Stimulated activated CD4-positive, alpha-beta T cell treated with anti-CD3 and anti-CD28 coated beads, Interleukin-1b, Interleukin-23, amount 100 ng/mL, for 1 hour (primary cell): ENCODE measurements at places on chromosomes 4 and X.

DNA sequence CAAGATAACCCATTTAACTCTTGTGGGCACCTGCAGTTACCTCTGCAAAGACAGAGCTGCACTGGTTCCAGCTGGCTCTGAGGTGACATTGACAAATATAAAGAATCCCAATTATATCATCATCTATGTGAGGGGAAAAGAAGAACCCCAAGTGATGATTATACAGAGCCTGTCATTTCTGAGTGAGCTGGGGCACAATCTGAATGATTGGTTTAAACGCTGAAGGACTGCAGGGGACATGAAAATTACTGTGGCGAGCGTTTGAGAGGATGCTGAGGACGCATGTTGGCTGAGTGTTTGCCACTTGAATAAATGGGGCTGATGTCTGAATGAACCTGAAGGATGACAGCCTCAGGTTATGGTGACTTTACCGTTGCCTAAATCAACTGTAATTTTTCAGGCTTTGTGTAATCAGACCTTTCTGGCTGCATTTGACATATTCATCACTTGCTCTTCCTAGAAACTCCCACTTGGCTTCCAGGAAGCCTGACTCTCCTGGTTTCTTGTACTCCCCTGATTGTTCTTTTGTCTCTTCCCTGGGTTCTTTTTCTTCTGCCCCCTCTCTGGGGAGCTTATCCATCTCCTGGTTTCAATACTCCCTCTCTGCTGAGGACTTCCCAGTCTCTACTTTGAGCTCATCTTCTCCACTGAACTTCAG lies 4.1 kb upstream of the HSD17B10 start:
- DNase-seq, result no peak

DNA sequence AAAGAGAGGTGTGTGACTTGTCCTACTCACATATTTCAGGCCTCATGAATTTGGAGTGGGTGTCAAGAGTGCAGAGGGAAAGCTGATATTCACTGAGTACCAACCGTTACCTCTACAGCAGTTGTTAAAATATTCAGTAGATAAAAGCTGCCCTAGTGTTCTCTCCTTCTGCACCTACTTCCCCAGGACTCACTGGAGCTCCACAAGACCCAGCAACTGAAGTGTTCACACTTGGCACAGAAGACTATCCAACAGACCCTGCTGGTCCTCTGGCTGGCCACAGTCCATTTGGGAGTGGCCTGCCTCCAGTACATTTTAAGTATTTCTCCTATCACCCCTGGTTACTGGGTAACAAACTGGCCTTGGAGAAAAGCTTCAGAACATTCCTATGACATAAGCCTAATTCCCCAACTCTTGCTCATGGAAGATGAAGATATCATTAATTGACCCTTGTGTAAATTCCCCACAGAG lies 70.8 kb downstream of the PPARGC1A start:
- no peak for DNase-seq

GRCh38 chr4:147839200-147839599 lies 107.3 kb downstream of the ARHGAP10 start:
- no peak for DNase-seq

DNA sequence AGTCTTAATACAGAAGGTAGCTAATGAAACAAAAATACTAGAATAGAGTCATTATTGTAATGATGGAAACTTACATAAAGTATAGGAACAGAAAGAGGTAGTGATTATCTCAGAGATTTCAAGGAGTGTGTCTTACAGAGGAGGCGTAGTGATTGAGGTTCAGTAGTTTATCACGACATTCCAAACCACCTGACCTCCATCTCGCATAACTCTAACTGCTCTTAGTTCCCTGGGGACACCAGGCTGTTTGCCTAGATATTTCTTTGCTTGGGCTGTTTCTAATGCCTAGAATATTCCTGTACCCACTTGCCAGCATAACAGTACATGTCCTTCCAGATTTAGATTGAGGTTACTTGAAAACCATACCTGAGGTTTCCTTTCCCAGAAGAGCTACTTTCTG lies 29.1 kb downstream of the STAG2 start:
- DNase-seq, result no peak

DNA sequence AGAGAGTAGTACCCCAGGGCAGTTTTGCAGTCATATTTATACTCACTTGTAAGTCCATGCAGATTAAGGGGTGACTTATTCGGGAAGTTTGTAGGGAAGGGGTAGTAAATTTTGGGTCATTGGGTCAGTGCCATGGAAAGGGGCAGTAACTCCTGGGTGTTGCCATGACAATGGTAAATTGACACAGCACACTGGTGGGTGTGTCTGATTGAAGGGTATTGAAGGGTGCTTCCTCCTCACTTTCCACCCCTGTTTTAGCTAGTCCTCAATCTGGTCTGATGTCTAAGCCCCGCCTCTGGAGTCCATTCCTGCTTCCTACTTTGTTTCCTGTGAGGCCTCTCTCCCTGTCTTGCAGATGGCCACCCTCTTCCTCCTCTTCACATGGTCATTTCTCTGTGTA lies 11.9 kb downstream of the ODAPH start:
- DNase-seq, result no peak

- DNase-seq, result no peak
These were observed 1.1 kb upstream of the PDLIM3 start for GRCh38 chr4:185536411-185536709.

DNA sequence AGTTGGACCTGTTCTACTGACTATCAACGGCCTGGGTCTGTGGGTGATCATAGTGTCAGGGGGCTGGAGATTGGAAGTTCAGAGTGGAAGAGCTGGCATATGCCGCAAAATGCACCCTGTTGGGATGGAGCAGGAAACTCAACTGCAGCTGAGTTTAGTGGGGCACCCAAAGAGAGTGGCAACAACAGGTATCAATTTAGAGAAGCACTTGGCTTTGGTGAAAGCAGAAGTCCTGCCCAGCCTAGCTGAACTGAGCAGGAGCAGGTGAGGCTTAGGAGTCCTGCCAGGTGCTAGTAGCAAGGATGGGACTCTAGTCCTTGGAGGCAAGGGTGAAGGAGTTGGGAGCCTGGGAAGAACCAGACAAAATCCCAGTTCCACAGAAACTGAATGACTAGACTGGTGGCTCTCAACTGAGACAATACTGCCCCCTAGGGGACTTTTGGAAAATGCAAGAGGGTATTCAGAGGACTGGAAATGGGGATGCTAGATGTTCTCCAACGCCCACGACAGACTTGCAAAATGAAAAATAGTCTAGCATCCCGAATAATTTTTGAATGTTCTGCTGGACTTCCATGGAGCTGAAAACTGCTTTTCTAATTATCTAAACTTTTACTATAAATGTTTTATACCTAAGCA lies 49.4 kb downstream of the RTL9 start:
- no peak for DNase-seq

DNA sequence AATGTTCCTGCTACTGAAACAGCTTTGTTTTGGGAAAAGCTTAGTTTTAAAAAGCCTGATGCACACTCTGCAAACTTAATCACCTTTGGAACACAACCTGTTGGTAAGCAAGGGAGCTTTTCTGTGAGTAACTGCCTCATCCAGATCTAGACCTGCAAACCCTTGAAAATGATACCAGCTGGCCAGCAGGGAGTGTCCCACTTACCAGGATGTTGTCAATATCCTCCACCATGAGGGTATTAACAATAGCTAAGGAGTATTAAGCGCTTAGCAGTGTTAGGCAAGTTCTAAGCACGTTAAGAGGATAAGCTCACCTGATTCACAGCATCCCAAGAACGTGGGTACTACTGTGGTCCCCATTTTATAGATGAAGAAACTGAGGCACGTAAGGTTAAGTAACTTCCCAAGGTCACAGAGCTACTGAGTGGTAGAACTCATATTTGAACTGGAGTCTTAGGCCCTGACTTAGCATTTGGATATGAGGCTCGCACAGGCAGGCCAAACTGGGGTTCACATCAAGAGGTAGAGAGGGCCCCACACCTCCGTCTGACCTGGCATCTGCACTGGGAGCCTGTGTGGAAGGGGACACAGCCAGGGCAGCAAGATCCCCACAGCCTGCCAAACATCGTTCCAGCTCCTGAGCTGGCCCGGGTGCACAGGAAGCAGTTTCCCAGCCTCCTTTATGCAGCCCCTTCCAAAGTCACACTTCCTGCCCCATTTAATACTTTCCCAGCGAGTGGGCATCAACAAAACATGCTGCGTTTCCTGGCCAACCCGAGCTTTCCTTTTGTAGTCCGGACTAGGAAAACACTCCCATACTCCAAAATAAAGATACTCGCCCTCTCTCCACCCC lies 32.7 kb downstream of the IRF2 start:
- DNase-seq, result no peak

- no peak for DNase-seq
These were observed 3.4 kb downstream of the TEX13B start for GRCh38 chrX:107978707-107979307.

GRCh38 chr4:154982187-154983047 lies 201.3 kb downstream of the RBM46 start:
- no peak for DNase-seq

- no peak for DNase-seq
These were observed 22.7 kb upstream of the MSN start for GRCh38 chrX:65644621-65645289.

- DNase-seq, result no peak
These were observed 58.8 kb upstream of the MXD4 start for GRCh38 chr4:2320746-2321145.

DNA sequence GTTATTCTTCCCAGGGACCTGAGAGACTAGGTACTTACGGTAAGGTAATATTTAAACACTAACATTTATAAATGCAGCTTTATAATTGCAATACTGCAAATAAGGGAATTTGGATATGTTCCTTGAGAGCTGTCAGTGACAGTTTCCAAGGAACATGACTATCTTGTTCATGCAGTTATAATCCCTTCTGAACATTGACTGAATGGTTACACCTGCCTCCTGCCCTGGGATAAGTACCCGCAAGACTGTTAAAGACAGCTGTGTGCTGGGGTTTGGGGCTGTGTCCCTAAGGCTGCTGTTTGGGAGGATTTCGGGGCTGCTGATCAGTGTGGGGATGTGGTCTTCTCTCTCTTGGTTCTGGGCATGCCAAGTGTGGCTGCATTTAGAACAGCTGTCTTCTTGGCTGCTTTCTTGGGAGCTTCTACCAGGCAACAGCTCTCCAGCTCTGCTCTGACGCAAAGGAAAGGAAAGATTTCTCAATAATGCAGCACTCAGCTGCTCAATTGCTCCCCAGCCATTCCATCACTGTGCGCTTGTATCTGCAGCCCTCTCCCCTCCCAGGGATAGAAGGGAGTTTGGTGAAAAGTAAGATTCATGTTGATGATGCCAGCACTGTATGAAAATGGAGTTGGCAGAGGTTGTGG lies 298.8 kb upstream of the TAPT1 start:
- no peak for DNase-seq

DNA sequence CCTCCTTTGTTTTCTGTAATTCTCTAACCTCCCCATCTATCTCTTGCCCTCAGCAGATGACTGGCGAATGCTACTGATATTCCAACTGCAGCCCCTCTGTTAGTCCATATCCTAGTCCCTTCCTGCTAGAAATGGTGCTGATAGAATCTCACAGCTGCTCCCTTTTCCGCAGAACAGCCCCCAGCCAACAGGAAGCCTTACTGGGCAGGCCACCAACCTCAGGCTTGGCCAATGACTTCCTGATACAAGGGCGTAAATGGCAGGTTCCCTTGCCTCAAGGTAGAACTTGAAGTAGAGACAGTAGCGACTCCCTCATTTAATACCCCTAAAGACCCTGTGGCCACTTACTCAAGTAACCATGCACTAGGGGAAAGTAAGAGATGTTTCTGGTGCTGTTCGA lies 26.7 kb upstream of the SLC2A9 start:
- no peak for DNase-seq

DNA sequence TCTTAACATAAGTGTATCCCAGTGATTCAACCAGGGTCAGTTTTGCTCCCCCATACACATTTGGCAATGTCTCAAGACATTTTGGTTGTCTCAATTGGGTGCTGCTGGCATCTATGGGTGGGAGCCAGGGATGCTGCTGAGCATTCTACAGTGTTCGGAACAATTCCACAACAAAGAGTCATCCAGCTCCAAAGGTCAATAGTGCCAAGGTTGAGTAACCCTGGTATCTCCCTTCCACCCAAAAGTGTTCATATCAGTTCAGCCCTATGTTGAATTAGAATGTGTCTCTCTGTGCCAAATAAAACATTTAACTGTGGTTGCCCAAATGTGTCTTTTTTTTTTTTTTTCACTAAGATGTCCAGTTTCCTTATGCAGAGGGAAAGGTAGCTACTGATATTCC lies 129.4 kb upstream of the RAI2 start:
- DNase-seq, result no peak

DNA sequence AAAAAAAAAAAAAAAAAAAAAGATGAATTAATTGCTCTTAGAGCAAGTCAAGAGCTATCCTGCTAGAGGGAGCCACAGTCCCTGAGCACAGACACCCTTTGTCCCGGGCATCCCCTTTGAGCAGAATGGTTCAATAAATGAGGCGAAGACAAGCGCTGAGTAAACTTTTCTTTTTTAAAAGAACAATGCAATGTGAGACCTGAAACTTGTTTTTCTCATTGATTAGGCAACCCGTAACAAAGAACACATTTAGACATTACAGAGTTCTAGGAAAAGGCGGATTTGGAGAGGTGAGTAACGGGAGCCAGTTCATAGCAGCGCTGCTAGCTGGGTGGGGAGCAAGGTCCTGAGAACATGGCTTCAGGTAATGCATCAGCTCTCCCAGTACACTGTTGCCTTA lies 46.1 kb downstream of the GRK4 start:
- DNase-seq, result no peak

- DNase-seq, result peak; percentile 22
These were observed 113.7 kb downstream of the USP46 start for GRCh38 chr4:52545099-52546069.

DNA sequence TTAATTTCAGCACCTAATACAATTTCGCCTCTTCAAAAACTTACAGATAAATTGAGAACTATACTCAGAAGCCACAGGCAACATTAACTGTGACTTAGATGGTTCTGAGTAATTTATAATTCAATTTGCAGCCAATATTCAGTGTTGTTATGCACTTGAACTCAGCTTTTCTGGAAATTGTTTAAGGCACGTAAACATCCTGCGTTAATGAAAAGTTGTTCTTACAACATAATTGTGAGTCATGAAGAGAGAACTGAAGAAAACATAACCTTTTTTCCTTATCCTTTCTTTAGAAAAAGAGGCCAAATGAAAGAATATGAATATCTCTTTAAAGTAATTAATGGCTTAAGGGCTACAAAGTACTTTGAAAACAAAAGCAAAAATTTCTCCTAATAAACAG lies 16.6 kb upstream of the H2AZ1 start:
- no peak for DNase-seq

DNA sequence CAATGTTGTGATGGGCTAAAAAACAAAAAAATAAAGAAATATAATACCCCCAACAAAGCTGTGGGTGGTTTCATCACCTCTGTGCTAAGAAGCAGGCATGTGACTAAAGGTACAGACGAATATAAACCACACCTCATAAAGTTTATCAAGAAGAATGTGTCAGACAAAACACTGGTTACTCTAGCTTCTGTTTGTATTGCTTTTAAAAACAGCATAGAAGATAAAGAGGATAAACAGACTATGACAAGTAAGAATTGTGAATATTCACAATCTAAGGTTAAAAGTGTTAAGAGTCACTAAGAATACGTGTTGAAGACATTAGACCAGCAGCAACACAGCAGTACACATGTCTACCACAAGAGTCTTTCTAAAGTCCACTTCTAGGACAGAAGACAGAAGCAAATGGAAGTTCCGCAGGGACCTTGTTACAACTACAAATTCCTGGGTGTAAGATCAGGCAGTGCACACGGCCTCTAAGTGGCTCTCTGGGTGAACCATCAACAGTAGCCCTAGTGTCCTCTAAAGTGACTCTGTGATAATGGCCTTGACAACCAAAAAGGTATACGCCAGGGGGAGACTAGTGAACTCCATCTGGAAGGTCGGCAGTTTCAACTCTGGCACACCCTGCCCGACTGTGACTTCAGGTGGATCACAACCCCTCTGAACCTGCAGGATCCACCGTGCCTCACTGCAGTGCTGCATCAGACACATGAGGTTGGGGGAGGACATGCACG lies 8.3 kb upstream of the FGFBP2 start:
- no peak for DNase-seq

GRCh38 chr4:109078724-109079123 lies 223.7 kb downstream of the COL25A1 start:
- DNase-seq, result no peak
